Activated CD4-positive, alpha-beta T cell treated with anti-CD3 and anti-CD28 coated beads for 4 hours (primary cell): ENCODE measurements at places on chromosomes 16 and 17.

DNA sequence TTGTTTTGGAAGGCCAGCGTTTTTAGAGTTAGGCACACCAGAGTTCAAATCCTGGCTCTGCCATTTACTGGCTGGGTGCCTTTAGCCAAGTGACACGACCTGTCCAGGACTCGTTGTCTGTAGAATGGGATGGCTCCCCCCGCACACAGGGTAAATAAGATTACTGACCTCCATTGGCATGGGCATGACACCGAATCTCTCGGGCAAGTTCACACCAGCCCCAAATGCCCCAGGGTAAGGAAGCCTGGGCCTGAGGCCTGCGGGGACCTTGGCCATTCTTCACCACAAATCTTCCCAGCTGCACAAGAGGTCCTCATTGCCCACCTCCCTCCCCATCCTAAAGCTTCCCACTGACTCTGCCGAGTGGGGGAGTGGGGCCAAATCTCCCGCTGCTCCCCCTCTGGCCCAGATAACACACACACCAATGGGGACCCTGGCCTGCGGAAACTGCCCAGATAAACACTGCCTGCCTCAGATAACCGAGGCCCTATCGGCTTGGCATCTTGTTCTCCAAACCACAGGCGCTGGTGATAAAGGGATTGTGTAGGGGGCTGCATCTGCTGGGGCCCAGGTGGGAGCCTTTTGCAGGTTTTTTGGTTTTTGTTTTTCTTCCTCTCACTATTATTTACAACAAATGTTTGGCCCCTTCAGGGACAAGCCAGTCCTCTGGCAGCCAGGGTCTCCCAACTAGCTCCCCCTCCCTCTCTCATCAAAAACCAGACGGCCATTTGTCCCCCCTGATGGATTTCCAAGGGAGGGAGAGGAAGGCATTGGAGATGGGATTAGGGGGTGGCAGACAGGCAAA, 75.0 kb upstream of the LHX1 start:
- DNase-seq, result no peak

DNA sequence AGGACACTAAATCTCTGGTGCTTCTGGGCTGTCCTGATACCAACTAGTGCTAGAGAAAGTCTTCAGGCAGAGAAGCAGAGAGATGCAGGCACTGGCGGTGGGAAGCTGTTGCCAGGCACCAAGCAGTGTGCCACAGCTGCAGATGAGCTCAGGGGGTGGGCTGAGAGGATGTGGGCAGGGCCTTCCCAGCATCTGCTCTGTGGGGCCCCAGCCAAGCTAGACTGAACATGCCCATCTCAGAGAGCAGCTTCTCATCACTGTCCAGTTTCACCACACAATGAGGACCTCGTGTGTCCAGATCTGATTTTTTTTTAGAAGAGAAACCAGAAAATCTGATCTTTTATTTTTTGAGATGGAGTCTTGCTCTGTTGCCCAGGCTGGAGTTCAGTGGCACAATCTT, 17.1 kb downstream of the PSKH1 start:
- DNase-seq, result no peak

DNA sequence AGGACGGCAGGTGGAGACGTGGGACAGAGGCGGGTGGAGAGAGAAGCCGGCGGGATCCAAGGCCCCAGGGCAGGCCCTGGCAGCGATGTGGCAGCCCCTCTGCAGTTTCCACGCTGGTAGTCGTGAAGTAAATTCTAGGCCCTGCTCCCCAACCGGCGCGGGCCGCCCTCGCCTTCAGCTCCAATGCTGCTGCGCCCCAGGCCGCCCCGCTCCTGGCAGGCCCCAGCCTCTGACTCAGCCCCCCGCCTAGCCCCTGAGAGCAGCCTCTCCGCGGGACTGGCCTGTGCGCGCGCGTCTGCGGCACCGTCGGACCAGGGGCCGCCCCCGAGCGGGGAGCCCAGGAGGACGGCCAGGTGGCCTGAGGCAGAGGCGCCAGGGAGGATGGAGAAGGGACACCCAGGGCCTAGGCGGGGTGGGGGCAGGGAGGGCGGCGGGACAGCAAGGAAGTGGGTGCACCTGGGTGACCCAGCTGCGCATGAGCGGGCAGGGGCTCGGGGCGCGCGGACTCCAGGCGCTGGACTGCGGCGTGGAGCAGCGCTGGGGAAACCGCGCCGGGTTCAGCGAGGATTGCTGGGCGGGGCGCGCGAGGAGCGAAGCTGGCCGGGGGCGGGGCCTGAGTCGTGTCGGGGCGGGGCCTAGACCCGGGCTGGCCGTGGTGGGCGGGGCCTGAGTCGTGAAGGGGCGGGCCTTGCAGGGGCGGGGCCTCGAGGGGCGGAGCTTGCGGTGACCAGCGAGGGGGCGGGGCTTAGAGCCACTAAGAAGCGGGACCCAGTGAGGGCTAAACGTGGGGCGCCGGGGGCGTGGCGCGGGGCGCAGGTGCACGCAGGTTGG, 29.6 kb downstream of the ZNF778 start:
- peak; percentile 96 for DNase-seq

DNA sequence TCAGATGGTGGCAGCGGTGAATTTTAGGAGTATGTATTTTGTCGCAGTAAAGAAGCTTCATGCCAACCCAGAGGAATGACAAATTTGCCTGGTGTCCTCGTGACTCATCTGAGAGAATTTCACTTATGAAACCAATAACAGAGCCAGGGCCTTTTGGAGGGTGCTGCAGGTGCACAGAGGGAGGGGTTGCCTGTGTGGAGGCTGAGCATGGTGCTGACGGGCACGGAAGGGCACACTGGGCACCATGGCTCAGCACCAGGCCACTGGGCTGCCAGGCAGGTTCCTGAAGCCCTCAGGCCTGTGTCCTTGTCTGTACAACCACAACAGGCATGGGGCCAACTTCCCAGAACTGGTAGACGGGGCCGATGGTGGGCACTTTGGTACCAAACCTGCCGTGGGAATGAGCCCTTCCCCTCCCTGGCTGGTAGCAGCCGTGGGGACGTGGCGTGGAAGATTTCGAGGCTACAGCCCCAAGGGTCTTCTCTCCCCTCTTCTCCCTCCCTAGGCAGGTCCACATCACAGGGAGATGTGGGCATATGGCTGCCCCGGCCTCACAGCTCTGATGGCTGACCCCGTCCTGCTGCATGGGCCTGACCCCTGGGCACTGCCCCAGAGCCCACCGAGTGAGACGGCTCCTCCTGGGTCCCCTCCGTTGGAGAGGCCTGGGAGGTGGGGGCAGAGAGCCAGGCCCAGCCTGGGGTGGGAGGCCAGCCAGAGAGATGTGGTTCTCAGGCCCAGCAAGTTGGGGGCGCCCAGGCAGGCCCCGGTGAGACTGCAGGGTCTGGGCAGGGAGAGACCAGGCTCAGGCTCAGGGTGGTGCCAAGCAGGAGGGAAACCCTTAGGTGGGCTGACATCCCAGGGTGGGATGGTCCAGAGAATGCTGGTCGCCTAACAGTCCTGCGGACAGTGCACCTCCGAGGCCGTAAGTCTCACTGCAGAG, 30.2 kb upstream of the ZNF469 start:
- DNase-seq, result no peak

DNA sequence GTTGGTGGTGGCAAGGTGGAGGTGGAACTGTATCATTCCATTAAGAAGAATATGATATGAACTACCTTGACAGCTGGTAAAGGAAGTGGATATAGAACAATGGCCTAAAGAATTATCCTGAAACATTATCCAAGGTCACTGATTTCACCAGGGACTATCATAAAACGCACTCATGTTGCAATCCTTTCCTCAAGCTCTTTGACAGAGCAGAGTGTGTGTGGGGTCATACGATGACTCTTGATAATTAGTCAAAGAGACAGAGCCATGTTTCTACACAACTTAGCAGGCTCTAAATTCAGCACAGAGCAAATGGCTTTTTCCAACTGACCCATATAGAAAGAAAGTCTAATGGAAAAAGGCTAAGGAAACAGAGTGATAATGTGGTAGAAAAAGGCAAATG, 126.4 kb upstream of the ANKFN1 start:
- DNase-seq, result no peak

GRCh38 chr16:81493755-81494433, 49.3 kb downstream of the CMIP start:
- DNase-seq, result peak; percentile 41

- no peak for DNase-seq
These were observed 16.7 kb downstream of the DNAJC7 start for GRCh38 chr17:42000413-42001133.

GRCh38 chr17:147796-148740, 10.7 kb downstream of the SCGB1C2 start:
- DNase-seq, result no peak

DNA sequence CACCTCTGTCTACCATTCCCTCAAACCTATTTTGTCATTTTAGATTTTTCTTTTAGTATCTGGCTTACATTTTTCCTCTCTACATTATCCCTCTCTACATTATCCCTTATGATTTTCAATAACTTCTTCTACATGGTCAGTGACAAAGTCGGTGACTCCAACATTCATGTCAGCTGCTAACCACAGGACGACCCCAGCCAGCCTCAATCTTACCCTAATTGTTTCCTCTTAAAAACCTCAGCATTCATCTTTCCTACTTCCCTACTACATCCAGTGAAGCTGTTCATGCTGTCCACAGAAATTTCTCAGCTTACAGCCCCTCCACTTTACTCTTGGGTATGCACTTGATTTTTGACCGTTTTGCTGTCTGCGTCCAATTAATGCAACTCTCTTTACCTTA, 8.3 kb downstream of the MYH10 start:
- no peak for DNase-seq

- DNase-seq, result no peak
These were observed at the start of gene USP43 for GRCh38 chr17:9644910-9645751. TSS of gene USP43 (plus strand) at chr17:9645517. CDS start at chr17:9645633, 116 bp downstream.

DNA sequence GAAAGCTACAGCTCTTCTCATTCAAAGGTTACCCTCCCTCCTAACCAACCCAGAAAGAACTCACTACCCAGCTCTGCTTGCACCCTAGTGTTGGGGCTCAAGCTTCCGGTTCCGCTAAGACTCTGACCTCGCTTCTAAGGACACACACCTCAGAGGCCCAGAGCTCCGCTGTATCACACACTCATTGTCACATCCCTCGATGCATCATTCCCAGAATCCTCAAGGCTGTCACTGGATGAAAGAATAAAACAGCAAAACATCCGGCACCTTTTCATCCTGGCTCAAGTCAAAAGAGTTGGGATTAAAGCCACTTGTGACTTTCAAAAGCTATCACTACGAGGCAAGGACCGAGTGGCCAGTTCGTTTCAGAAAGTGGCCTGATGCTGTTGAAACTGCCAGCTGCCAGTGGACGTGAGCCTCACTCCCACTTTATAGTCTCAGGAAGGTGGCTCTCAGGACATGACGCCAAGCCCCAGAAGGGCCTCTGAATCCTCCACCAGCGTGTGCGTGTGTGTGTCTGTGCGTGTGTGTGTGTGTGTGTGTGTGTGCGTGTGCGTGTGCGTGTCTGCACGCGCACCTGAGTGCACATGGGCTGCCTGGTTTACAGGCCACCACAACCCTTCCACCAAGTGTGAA, 29.0 kb downstream of the ZFHX3 start:
- no peak for DNase-seq

DNA sequence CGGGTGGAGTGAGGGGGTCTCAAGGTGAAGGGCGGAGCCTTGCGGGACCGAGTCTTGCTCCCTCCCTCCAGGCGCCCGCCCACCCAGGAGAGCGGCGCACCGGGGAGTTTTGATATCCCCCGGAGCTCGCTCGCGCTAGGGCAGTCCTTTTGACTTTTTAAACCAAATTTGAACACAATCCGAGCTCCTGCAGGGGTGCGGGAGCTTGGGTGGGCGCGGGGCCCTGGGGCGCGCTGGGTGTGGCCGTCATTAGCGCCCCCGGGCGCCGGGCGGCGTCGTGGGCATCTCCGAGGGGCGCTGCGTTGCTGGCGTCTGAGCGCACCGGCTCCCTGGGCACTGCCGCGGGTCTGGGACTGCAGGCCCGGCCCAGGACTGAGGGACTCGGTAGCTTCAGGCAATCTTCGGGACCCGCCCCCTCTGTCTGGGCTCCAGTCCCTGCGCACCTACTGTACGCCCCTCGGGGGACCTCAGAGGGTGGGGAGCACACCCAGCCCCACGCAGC, 10.9 kb downstream of the MAF start:
- DNase-seq, result no peak

DNA sequence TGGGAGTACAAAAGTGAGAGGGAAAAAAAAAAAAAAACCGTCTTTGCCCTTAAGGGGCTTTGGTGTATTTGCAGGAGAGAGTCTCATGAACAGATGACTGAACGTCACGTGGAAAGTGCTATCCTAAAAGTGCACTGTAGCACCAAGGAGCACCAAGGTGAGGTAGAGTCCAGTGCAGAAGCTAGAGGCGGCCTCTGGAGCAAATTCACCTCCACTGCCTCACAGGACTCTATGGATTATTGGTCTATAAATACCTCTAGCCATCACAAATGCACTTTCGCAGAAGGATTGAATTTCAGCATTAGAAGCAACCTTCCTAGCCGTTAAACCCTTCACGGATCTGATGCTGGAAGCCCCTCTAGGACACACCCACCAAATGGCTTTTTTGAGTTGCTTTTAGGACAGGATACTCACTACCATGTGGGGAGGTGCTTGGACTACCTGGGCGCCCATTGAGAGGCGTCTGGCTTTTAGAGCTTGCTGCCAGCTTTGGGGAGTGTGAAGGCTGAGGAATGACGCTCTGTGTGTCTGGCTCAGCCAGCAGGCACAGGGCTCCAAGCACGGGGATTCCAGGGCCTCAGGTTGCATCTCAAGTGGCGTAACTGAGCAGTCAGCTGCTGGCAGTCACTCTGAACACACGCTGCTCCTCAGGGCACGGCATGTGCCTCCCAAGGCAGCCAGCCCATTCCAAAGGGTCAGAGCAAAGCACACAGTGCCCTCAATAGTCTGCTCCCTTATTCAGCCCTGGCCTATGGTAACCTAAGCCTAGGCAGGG, 52.7 kb downstream of the CDRT4 start:
- DNase-seq, result no peak

- DNase-seq, result no peak
These were observed 19.1 kb upstream of the GSG1L start for GRCh38 chr16:28082624-28083023.

GRCh38 chr17:72795941-72796340, 296.5 kb downstream of the SLC39A11 start:
- no peak for DNase-seq

- DNase-seq, result peak; percentile 97
These were observed at the start of gene CDR2 for GRCh38 chr16:22374311-22375116. TSS of gene CDR2 (minus strand) at chr16:22374619. CDS start at chr16:22374309, 310 bp downstream.

GRCh38 chr17:1108478-1108764, 71.4 kb downstream of the ABR start:
- no peak for DNase-seq

- no peak for DNase-seq
These were observed 10.5 kb downstream of the GINS3 start for GRCh38 chr16:58402796-58403195.

GRCh38 chr16:84614073-84614459, 3.8 kb downstream of the COTL1 start:
- no peak for DNase-seq

GRCh38 chr16:27779641-27780164, 229.8 kb downstream of the KATNIP start:
- no peak for DNase-seq
